ENCODE measurements at places on chromosomes 4 and X.

- DNase-seq: no peak
These were observed 17.4 kb downstream of the FAM9C start for GRCh38 chrX:13026877-13027652.

- no peak for DNase-seq
These were observed 101.4 kb downstream of the AFAP1 start for GRCh38 chr4:7838136-7838782.

- no peak for DNase-seq
These were observed 1.1 kb downstream of the SLC38A5 start for GRCh38 chrX:48468693-48469691.

DNA sequence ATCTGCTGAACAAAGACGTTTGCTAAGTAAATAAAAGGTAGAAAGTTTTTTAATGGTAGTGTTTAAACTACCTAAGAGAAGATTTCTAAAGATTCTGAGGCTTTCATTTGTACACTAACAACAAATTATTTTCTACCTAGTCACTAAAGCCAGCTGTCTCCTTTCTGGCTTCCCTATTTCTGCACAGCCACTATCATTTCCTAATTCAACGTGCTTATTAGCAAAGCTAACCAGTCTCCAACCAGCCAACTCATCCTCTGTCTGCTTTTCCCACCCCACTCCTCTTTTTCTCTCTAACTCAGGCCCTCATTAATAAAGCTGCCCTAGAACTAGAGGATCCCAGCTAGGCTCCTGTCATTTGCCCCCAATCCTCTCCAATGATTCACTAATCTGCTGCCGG lies 118.2 kb downstream of the ZNF827 start:
- DNase-seq: no peak

DNA sequence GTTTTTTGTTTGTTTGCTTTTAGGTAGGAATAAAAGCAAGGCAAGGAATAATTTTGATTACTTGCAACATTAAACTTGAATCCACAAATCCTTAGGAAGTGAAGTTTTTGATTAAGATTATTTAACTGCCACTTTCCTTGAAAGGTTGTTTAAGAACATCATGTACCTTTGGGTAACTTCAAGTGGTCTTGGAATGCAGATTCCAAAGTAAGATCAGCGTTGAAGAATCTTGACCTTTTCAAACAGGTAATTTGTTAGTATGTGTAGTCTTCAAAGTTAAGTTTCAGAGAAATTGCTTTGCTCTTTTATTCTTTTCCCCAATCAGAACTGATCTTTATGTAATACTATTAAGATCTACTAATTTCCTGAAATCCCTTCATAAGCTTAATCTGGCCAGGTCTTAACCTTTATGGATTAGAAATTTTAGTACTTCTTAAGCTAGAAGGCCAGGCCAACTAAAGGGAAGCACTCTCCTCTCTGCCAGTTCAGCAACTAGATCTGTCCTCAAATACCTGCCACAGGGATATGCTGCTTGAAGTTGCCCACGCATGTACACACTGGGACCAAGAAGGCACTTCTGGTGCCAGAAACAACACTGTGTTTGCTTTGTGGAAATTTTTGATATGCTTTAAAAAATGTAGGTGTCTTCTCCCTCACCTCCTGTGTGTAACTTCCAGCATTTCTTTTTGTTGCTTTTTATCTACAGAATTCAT lies 7.4 kb downstream of the NPNT start:
- no peak for DNase-seq

DNA sequence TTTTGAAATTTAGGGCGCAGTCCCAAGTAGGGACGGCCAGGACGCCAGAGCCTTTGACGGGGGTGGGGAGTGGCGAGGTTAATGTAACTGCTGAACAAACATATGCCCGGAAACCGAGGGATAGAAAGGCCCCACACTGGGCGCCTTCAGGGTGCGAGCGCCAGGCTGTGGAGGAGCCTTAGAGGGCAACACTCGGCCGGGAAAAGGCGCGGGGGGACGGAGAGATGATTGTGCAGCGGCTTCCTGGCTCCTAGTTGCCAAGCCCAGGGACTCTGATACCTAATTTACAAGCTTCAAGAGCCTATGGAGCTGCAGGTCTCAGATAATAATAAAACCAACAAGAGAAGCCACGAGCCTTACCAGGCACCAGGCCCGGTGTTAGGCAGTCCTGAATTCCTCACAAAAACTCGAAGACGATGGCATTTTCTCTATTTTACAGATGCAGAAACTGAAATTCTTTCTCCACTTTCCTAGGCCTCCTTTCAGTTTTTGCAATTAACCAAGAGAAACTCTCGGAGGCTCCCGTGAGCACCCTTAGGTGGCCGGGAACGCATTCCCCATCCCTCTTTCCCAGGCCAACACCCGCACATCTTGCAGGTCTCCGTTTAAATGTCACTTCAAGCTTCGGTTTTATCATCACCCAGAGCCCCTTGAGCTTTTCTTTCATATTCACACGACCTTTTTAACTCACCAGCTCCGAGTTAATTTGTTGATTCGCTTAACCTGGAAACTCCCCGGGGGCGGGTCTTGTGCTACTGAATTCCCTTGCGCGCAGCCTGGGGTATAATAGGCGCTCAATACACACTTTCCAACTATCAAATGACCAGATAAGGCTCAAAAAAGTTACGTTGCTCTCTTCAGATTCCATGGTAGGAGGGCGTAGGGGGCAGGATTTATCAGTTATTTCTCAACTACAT lies 6.4 kb upstream of the GSX2 start:
- no peak for DNase-seq

DNA sequence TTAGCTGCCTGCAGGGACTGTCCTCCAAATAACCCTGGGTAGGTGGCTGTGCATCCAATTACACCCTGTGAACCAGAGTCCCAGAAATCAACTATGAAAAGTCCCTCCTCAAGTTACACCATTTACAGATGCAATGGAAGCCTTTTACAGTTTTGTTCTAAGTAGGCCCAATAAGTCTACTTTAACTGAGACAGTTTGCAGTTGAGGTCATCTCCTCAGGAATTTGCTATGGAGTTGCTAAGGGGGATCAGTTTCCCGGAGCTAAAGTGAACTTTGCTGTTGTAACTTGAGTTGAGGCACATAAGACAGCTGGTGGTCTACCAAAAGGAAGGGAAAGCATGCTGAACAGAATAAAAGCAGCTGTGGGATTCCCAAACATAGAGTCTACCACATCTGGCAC lies 121.6 kb upstream of the STK26 start:
- DNase-seq: no peak

Data from stimulated activated CD8-positive, alpha-beta memory T cell treated with anti-CD3 and anti-CD28 coated beads, Interleukin-4, amount 100 ng/mL, for 1 hour (primary cell).